Stimulated activated CD4-positive, alpha-beta T cell treated with anti-CD3 and anti-CD28 coated beads, Interleukin-1b, Interleukin-23, amount 100 ng/mL, for 1 hour (primary cell): ENCODE measurements at places on chromosomes 2 and 18.

DNA sequence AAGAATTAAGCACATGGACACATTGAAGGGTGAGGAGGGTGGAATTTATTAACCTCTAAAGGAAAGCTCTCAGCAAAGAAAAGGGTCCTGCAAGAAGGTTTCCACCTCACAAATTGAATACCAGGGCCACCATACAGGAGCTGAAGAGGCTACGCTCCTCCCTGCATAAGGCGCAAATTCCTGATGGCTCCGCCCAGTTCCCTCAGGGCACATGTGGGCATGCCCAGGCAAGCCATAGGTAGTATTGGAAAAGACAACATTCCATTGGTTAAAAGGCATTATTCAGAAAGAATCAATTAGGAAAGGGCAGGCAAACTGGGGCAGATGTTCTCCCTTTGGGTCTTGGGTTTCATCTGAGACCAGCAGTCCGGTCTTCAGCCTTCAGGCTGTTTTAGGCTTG, 161.2 kb downstream of the PTPRM start:
- no peak for DNase-seq

DNA sequence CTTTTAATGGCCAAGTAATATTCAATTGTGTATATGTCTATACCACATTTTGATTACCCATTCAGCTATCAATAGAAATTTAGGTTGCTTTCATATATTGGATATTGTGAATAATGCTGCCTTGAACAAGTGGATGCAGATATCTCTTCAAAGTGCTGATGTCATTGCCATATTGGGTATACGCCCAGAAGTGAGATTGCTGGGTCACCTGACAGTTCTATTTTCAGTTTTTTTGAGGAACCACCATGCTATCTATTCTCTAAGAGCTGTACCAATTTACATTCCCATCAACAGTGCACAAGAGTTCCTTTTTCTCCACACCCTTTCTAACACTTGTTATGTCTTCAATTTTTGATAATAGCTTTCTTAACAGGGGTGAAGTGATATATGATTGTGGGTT, 306.9 kb downstream of the ZNF516 start:
- DNase-seq: no peak

GRCh38 chr2:17226941-17227490, 291.2 kb downstream of the RAD51AP2 start:
- DNase-seq: no peak

DNA sequence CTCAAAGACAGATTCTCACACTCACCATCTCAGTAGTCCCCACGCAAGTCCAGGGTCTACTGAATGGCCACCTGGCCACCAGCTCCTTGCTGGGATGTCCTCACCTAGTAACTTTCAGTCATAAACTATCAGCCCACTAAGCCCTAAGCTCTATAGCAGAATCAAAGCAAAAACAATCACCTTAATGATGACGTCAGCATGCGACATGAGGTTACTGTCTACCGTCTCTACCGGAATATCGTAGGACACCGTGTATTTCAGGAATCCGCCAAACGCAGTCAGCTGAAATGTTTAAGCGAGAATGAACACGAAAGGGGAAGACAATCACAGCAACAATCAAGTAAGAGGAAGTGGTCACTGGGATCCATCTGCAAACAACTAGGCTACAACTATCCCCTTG, 81.8 kb downstream of the LAMA1 start:
- no peak for DNase-seq

GRCh38 chr2:47486841-47487497, 84.0 kb downstream of the MSH2 start:
- no peak for DNase-seq

DNA sequence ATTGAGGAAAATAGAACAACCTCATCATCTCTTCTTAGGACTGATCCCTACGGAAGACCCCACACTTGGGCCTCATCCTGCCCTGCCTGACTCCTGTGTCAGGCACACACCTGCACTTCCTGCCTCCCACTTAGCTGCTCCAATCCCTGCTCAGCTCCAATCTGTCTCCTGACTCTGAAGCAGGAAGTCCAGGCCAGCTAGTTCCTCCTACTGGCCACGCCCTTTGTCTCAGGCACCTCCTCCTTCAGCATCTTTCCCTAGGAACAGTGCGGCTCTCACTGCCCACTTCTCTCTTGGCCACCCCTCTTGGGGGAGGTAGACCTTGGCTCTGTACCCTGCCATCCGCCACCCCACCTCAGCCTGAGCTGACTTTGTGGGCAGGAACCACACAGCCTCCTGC, 135.8 kb downstream of the CELF4 start:
- no peak for DNase-seq

GRCh38 chr2:138424436-138425140, 77.0 kb upstream of the SPOPL start:
- DNase-seq: no peak

DNA sequence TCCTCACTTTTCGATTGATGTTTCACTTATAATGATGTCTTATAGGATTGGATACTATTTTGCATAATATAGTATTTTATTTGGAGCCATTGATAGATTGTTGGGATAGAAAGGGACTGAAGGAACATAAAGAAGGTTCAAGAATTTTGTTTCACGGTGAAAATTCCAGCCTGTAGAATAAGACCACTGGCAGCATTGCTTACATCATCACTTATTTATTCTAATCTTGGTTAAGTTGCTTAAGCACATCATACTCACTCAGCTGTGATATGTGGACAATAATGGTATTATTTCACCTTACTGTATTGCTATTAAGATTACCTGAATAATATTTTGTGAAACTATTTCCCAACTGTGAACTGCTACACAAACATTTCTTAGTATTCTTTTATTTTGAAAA, 118.3 kb downstream of the FIGN start:
- DNase-seq: no peak

DNA sequence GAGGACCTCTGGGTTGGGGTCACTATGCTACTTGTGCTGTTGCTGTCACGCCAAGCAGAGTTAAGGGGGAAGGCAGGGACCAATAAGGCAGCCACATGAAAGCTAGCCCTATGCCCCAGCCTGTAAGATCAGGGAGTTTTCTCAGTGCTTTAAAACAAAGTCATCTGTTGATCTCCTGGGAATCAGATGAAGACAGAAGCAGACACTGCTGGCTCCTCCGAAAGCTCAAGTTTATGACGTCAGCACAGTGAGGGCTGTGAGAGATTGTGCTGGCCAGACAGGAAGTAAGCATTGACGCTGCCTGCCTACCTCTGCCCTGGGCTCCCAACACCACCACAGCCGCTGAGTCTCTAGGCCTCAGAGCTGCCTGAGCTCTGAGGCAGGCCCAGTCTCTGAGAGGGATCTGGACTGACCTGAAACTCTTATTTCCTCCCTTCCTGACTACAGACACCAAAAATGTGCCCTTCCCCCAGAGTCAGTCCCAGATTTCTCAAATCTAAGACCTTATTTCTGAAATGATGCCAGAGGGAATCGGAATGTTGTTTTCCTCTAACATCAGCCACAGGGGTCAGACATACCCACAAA, 118.1 kb upstream of the EPAS1 start:
- DNase-seq: peak; percentile 4

DNA sequence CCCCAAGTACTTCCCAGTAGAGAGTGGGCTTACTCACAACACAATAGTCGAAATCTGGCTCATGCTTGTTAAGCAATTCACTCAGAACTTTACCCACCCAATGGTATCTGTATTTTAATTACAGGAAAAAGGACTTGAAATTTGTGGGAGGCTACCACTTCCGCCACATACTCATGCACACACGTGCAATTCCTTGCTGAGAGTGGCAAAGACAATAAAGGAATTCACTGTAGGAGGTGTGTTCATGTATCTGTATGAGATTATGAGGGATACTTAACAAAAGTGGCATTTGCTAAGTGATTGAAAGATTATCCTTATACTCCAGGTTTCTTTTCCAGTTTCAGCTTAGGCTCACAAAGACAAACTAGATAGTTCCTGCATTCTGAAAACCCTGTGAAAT, 14.9 kb upstream of the LYPD6 start:
- no peak for DNase-seq
